Naive thymus-derived CD8-positive, alpha-beta T cell (primary cell): ENCODE measurements at places on chromosomes 6 and 20. TPM values are rescaled to one million over a fixed set of nuclear protein-coding genes. Genes with fewer than 3 reads are reported as not detected.

GRCh38 chr6:143596866-143597265 lies 80.9 kb upstream of the PHACTR2 start:
- no peaks in the 10 kb centered on the region for H3K36me3 ChIP-seq
- H3K27me3 ChIP-seq, result no peaks in the 10 kb centered on the region
- no peak overlapping the region for H3K4me3 ChIP-seq

- DNase-seq, result no peak
- no peaks in the 10 kb centered on the region for H3K4me1 ChIP-seq
- no peak overlapping the region for H3K27ac ChIP-seq
- peaks cover 25% of the 10 kb centered on the region for H3K27me3 ChIP-seq
- no peaks in the 10 kb centered on the region for H3K36me3 ChIP-seq
Measured at GRCh38 chr6:44010411-44011349, 116.6 kb downstream of the MRPL14 start.

DNA sequence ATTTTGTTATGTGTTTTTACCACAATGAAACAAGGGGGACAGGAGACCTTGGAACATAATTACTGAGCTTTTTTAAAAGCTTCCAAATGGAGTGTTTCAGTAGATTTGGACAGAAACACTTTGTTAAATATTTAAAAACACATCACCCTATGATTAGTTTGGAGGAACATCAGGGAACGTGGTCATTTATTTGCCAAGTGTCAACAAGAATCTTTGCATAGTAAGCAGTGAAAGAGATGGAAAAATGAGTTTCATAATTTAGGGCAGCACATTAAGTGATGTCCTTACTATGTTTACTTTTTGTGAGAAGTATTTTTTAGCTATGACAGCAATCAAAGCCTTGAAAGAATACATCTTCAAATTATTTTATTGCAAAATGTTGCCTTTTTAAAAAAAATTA lies 82.6 kb downstream of the PROKR2 start:
- H3K27me3 ChIP-seq, result peaks cover 52% of the 10 kb centered on the region
- DNase-seq, result no peak
- H3K27ac ChIP-seq, result no peak overlapping the region
- H3K4me1 ChIP-seq, result no peaks in the 10 kb centered on the region
- no peaks in the 10 kb centered on the region for H3K36me3 ChIP-seq
- H3K4me3 ChIP-seq, result no peak overlapping the region

- H3K4me1 ChIP-seq, result no peaks in the 10 kb centered on the region
- peaks cover 4% of the 10 kb centered on the region for H3K27me3 ChIP-seq
Measured at GRCh38 chr6:134106702-134107101, 54.3 kb upstream of the SLC2A12 start.

SLC22A2 gene
- total RNA-seq, result not detected
